Renal cortical epithelial cell (primary cell): ENCODE measurements at places on chromosomes 4 and X. TPM values are rescaled to one million over a fixed set of nuclear protein-coding genes. Genes with fewer than 3 reads are reported as not detected.

GRCh38 chrX:153765138-153766079, 1.4 kb downstream of the PLXNB3 start:
- no peak for DNase-seq

DNA sequence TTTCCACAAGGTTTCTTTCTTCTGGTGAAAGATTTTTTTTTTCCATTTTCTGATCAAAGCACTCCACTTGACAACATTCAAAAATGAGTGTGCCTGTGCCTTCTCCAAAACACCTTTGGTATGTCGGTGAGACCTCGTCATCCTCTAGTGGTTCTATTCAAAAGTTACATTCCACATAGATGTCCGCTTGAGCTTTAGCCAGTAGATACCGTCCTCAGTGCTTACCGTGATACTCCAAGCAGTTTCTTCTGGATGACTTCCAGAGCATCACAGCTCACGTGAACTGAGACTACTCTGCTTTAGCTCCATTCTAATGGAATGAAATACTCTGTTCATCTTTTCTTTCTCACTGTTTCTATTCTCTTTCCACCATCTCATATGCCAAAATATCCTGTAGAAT, 38.2 kb upstream of the VEGFC start:
- no peak for DNase-seq

GALNTL6 gene
- total RNA-seq, result not detected in 2 replicates

XG gene
- total RNA-seq, result not detected in 2 replicates

DNA sequence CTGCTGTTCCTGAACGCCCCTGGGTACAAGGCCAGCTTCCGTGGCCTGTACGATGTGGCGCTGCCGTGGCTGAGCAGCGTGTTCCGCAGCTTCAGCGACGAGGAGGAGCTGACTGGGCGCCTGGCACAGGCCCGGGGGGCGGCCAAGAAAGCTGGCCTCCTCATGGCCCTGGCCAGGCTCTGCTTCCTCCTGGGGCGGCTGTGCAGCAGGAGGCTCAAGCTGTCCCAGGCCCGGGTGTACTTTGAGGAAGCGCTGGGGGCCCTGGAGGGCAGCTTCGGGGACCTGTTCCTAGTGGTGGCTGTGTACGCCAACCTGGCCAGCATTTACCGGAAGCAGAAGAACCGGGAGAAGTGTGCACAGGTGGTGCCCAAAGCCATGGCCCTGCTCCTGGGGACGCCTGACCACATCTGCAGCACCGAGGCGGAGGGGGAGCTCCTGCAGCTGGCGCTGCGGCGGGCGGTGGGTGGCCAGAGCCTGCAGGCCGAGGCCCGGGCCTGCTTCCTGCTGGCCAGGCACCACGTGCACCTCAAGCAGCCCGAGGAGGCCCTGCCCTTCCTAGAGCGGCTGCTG, 28.2 kb downstream of the SH3TC1 start:
- no peak for DNase-seq

TRAM1L1 gene
- 3.6 and 5.2 TPM in 2 replicates for total RNA-seq

GRCh38 chr4:184402239-184402638, 72.1 kb downstream of the IRF2 start:
- DNase-seq, result no peak

MEPE gene
- not detected in 2 replicates for total RNA-seq

PHF8 gene
- total RNA-seq, result 13.5 and 27.9 TPM in 2 replicates

- DNase-seq, result no peak
Observed at GRCh38 chrX:153060095-153060445, 3.8 kb downstream of the PNMA3 start.

DNA sequence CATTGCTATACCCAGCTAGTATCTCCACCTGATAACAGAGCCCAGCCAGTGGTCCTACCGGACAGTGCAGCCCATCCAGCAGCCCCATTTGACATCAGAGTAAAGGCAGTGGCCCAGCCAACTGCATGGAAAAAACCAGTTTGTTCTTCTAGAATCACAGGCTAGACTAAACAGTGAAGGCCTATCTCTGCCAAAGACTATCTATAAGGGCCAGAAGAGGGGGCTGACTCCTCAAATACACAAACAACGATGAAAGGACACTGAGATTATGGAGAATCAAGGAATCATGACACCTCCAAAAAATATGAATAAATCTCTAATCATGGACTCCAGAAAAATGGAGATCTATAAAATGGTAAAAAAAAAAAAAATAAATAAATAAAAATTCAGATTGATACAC, 546.4 kb upstream of the HTR2C start:
- DNase-seq, result no peak

RPA4 gene
- 0.17 and 0.65 TPM in 2 replicates for total RNA-seq

DNA sequence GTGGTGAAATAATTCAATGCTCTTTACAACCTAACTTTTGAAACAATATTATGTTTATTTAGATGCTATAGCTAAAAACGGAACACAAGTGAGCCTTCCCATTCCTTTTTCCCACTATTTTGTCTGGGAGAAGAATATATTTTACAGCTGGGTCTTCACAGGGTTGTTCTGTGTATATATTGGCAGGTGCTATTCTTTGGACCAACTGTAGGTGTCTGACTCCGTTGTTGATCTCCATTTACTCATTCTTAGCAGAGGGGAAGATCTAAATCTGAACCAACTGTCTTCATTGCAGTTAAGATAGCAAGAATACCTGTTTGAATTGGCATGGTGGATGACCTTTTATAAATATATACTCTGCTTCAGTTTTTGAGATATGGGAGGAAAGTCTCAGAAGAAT, 257.4 kb downstream of the CFAP299 start:
- DNase-seq, result no peak

- peak; percentile 22 for DNase-seq
Observed at GRCh38 chrX:120794525-120794975, 81.1 kb downstream of the CT47B1 start.

SUPT20HL2 gene
- total RNA-seq, result not detected in 2 replicates

DNA sequence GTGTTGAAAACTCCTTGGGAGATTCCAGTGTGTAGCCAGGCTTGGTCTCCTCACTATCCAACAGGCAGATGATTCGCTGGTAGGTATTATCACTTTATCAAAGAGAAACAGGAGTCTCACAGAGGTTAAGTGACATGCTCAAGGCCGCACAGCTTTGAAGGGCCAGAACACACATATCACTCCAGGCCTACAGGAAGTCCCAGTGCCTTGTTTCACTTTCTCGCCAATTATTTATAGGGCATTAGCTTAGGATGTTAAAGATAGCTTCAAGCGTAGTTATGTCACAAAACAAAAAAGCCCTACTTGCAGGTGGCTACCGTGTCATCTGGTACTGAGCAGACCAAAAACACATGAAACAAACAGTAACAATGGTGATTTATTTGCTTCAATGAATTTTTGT, 13.2 kb downstream of the ATP8A1 start:
- DNase-seq, result no peak

DNA sequence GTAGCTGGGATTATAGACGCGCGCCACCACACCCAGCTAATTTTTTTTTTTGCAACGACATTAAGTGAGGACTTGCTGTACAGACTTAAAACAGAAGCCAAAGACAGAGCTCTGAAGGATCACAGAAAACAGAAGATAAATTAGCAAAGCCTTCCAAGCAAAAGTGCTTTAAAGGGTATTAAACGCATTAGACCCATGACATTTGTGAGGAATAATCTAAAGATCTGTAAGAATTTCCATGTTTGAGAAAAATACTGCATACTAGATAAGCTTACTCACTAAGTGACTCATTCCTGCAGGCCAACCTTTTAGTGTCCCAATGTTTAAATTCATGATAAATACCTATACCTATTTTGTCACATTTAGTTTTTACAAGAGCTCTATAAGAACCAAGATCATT, 27.4 kb downstream of the SMARCA1 start:
- DNase-seq, result no peak

GABRE gene
- total RNA-seq, result 0.52 and 11.2 TPM in 2 replicates

SUPT20HL1 gene
- not detected in 2 replicates for total RNA-seq

HPGD gene
- total RNA-seq, result 8.7 and 105 TPM in 2 replicates

GRCh38 chr4:146155152-146155724, 20.3 kb upstream of the LSM6 start:
- no peak for DNase-seq

- DNase-seq, result no peak
Observed at GRCh38 chrX:48779399-48779798, 7.0 kb upstream of the GATA1 start.

- no peak for DNase-seq
Observed at GRCh38 chr4:82587826-82588540, 26.2 kb upstream of the TMEM150C start.

DNA sequence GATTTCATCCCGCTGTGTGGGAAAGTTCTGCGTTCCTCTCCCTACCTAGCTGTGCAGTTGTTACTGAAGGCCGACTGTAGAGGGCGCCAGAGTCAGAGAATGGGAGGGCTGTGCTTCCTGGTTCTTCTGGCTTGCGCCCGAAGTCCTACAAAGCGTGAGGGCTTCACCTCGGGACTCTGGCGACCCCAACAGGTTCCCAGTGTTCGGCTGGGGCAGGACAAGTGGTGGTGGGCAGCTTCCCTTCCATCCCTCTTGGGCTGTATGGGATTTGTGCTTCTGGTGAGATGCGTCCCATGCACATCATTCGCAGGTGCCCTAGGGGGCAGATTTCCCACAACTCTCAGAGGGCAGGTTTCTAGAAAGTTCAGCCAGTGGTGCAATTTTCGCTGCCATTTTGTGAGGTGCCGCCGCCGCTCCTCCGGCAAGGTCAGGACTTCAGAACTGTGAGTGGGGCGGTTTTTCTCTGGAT, 27.3 kb downstream of the CT45A1 start:
- no peak for DNase-seq

MND1 gene
- 2.4 and 9.0 TPM in 2 replicates for total RNA-seq

GRCh38 chrX:34848281-34848680, 94.3 kb upstream of the FAM47B start:
- peak; percentile 13 for DNase-seq

GRCh38 chr4:153179100-153179499, 25.1 kb upstream of the TRIM2 start:
- DNase-seq, result no peak

BEX1 gene
- total RNA-seq, result 0.20 TPM in 1 of 2 replicates, not detected in the other

FATE1 gene
- total RNA-seq, result not detected in 2 replicates

GRCh38 chr4:85713005-85713404, 238.1 kb downstream of the ARHGAP24 start:
- no peak for DNase-seq

DNA sequence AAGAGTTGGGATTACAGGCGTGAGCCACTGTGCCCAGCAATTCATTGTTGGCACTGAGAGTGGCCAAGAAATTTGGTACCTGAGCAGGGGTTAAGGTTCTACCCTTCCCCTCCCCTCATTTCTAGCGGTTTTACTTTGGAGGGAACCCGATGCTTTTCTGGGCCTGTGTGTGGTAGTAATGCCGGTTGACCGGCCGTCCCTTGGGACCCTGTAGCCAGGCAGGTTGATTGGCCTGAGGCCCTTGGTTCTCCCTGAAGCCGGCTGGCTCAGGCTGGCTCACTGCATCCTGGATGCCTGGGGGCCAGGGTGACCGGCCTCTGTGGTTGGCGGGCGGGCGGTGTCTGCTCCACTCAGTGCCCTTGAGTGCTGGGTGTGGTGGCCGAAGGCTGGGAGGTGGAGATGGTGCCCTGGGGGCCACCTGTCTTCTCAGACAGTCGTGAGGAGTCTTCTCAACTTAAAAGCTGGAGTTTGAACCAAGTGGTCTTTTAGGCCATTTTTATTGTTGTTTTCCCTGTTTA, 45.6 kb downstream of the RGS12 start:
- no peak for DNase-seq

H2BW2 gene
- total RNA-seq, result not detected in 2 replicates

DNA sequence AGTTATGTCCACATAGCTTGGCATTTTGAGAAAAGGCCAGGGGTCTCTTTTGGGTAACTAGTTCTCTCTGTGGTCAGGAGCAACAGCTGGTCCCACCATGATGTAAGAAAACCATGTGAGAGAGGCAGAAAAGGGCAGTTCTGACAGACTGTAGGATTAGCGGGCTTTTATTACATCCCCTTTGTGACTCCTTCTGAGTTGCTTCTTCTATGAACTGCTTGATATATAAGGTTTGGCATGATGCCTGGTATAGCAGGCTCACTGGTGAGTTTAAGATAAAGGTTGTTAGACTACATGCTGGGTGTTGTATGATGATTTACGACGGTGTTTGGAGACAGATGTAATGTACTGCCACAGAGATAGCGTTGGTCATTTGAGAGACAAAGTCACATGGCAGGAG, 2308.1 kb upstream of the AGA start:
- no peak for DNase-seq

HSD17B10 gene
- 72.0 and 82.8 TPM in 2 replicates for total RNA-seq

RNF128 gene
- 33.7 and 58.3 TPM in 2 replicates for total RNA-seq

USP51 gene
- 1.0 and 4.5 TPM in 2 replicates for total RNA-seq

ZNF732 gene
- total RNA-seq, result 0.05 and 0.52 TPM in 2 replicates

SAP30 gene
- total RNA-seq, result 9.0 and 22.4 TPM in 2 replicates

FOXO4 gene
- 3.8 and 6.5 TPM in 2 replicates for total RNA-seq

GNPDA2 gene
- 13.1 and 20.1 TPM in 2 replicates for total RNA-seq

GATA1 gene
- total RNA-seq, result not detected in 2 replicates

- peak; percentile 69 for DNase-seq
Observed at GRCh38 chrX:13487731-13488505, 81.5 kb upstream of the EGFL6 start.

DNA sequence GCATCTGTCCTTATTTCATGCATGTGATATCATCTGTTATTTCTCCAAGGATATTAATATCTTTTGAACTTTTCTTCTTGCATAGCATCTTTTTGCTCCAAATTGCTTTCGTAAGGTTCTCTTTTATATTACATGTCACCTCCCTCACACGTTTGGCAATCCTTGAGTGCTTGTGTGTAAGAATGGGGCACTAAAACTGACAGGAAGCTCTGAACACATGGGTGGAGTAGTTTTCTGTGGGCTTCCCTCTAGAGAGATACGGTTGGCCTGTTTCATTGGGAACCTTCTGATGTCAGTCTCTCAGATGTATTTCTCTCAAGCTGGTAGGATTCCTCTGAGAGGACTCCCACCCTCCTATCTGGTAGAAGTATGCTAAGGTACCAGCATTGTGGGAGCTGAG, 223.0 kb downstream of the MID1 start:
- DNase-seq, result no peak

DNA sequence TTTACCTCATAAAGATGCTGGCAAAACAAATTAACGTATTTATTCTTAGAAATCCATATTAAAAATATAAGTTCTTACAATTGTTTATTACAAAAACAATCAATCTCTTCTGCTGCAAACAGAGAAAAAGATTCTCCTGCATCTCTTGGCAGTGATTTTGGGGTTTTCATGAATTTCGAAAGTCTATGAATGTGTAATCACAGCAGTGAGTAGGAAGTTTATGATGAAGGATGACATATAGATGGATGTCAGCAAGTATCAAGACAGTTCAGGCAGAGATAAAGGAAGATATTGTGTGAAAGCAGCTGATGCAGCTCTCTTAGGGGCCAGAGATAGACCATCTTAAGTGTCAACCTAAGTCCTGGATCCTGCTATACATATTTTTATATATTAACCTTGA, 196.9 kb upstream of the BANK1 start:
- DNase-seq, result no peak

GRCh38 chr4:93183576-93183975, 645.0 kb upstream of the ATOH1 start:
- peak; percentile 42 for DNase-seq

CLGN gene
- total RNA-seq, result 2.0 and 4.7 TPM in 2 replicates

DNA sequence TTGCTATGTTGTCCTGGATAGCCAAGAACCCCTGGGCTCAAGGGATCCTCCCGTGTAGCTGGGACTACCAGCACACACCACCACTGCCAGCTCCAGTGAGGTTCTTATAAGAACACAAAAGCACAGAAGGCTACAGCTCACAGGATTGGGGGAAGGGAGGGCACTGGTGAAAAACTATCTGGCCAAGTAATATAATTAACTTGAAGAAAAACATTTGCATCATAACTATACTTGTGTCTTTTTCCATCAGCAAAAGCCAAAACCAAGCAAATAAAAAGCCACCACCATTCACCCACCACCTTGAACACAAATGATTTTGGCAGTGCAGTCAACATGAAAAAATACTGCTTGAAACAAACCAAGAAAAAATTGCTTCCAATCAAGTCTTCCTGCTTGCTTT, 188.2 kb downstream of the MAML3 start:
- no peak for DNase-seq

- peak; percentile 74 for DNase-seq
Observed at GRCh38 chr4:152257601-152258066, 278.3 kb downstream of the FBXW7 start.
